Epithelial cell of proximal tubule (primary cell): ENCODE measurements at places on chromosomes 1 and 21.

DNA sequence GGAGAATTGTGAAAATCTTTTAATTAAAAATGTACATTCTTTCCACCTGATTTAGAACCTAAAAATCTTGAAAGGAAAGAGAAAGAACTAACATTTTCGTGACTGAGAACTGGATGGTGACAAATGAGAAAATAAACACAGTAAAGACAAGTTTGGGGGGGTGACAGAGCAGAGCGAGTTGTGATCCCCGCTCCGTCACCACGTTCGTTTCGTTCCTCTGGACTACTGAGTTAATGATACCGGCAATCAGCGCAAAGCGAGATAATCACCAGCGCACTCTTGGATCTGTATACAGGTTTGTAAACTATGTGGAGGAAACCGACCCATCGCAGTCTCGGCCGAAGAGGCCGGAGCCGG, 31.2 kb upstream of the CFAP126 start:
- DNase-seq = no peak

GRCh38 chr1:174974711-174975119, 25.0 kb upstream of the CACYBP start:
- DNase-seq = no peak

GRCh38 chr1:169918927-169919326, 25.2 kb upstream of the SCYL3 start:
- no peak for DNase-seq

DNA sequence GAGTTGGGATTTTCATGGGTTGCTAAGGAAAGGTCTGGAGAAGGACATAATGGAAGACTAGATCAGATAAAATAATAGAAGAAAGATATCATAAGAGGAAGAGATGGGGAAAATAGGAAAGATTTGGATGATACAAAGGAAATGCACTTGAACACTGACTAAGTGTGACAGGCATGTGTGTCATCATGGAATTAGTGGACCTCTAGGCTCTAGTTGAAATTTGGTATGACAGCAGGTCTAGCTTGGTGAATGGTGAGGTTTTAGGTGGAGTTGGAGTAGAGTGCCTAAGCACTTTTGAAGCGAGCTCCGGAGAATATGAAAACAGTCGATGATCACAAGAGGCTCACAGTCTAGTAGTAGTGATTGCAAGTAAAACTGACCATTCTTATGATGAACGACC, 73.0 kb upstream of the PTGS2 start:
- DNase-seq = no peak

GRCh38 chr1:16091296-16091695, 17.8 kb upstream of the FAM131C start:
- no peak for DNase-seq
